Stimulated activated CD4-positive, alpha-beta T cell treated with anti-CD3 and anti-CD28 coated beads, Interleukin-12 subunit alpha, Interleukin-12 subunit beta, amount 100 ng/mL, for 48 hours (primary cell): ENCODE measurements at places on chromosomes 1 and 21.
A peak's percentile ranks its signal among the peaks of the same experiment; 100 is the strongest.

DNA sequence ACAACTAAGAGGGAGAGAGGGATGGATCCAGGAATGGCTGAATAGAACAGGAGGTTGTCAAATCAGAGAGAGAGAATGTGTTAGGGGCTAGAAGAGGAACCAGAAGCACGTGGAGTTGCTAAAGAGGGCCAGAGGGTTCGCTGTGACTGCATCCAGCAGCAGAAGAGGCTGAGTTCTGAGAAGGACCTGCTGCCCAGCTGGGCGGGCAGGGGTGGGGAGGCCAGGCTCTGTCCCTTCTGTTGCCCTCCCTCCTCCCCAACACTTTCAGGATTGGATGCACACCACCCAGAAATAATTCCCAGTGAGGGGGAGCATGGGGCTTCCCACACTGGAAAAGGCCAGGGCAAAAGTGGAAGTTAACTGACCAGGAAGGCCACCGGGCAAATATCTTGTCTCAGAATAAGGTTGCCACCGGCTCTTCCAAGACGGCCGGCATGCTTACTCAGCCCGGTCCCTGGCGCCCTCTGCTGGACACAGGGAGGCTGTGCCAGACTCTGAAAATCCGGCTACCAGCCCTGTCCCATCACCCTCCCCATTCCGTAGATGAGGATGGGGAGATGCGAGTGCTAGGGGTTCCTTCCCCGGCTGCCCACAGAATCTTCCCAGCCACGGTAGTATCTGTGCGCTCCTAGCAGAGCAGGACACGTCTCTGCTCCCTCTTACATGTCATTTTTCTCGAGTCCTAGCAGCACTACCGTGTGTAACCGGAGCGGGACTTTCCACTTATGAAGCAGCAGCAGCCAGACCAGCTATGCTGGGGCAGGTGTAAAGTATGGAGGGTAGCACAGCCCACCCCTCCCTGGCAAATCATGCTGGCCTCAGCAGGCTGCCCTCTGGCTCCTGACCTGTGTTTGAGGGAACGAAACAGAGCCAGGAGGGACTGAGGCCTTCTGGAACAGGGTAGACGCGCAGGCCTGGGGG, 46.8 kb upstream of the A3GALT2 start:
- peak; percentile 72 for DNase-seq

DNA sequence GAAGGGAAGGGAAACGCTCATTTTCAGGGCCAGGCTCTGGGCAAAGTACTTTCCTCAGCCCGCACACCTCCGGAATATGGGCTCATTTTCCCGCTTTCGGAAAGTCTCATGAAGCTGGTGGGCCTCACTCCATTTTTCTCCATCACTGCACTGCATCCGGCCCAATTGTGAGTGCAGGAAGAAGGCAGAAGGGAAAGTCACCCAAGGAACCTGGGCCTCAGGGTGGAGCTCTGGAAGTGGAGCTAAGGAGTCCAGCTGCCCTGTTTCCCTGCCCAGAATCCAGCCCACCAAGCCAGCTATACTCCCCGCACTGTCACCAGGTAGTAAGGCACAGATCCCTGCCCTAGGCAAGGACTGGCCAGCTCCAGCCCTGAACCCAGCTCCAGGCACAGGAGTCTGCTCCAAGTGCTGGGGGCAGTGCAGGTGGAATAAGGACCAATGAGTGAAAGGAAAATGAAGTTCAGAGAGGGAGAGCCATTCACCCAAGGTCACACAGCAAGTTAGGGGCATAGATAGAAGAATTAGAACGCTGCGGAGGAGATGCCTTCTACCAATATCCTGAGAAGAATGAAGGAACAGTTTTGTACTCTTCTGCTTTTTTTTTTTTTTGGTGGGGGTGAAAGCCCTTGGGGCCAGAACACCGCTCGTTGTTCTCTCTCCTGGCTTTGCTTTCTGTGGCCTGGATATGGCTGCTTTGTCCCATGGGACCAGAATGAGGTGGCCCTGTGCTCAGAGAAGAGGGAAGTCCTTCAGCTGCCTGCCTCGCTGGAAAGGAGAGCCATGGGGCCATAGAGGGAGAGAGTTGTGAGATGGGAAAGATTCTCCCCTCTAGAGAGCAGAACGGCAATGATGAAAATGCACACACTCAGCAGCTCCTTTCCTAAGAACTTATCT, 10.0 kb downstream of the LRP8 start:
- DNase-seq, result no peak

DNA sequence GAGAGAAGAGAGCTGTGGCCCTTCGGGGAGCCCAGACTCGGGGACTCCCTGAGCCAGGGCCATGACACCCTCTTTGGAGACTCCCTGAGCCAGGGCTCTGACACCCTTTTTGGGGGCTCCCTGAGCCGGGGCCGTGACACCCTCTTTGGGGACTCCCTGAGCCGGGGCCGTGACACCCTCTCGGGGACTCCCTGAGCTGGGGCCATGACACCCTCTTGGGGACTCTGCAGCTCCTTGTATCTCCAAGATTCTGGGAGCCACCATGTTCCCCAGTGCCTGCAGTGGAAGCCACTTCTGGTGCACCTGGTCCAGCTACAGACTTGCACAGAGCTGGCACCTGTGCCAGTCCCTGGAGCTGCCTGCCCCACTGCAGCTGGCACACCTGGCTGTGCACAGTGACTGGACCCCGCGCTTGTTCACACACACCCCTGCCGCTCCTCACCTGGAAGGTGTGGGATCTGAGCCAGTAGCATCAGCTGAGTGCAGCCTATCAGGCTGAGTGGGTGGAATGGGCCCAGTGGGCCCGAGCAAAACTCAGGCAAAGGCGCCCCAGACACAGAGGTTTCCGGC, 3.8 kb upstream of the SSU72 start:
- no peak for DNase-seq

DNA sequence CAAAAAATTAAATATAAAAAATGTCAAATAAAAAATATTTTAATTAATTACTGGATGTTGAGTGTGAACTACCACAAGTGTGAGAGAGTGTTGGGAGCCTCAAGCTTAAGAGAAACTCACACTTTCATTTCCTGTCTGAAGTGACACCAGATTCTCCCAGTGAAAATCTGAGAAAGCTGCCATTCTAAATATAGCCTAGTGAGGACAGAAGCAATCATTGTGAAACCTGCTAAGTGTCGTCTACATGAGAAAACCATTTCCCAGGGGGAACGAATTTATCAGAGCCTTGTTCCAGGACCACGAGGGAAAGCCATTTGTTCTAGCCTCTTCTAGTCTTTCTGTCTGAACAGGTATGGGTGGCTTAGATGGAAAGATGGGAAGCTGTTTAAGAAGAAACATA, 329.3 kb upstream of the PRMT6 start:
- DNase-seq, result no peak

- no peak for DNase-seq
Measured at GRCh38 chr21:45468971-45469272, 64.0 kb downstream of the COL18A1 start.

DNA sequence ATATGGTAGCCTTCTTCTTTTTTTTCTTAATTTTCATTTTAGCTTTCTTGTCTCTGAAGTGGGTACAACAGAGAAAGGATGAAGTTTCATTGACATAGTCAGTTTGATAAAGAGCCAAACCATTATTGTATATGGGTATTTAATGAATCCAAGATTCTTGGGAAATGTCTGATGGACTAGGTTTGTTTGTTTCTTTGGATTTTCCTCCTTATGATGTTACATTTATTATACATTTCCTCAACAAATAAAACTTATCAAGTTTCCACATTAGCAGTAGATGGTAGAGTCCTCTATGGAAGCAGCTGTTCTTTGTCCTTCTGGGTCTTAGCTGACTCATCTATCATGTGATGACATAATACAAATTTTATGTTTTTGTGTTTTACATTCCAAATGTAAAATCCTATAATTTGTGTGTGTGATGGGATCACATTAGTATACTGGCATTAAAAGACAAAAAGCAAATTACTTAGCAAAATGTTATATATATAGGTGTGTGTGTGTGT, 6.0 kb downstream of the COL24A1 start:
- no peak for DNase-seq
